ENCODE measurements at places on chromosomes 2 and 18.

- no peak for DNase-seq
Observed at GRCh38 chr2:240390091-240391073, 45.1 kb upstream of the GPC1 start.

- DNase-seq, result no peak
Observed at GRCh38 chr2:242013771-242014170, 144.2 kb downstream of the RTP5 start.

GRCh38 chr2:41400088-41400665, 647.6 kb upstream of the PKDCC start:
- no peak for DNase-seq

DNA sequence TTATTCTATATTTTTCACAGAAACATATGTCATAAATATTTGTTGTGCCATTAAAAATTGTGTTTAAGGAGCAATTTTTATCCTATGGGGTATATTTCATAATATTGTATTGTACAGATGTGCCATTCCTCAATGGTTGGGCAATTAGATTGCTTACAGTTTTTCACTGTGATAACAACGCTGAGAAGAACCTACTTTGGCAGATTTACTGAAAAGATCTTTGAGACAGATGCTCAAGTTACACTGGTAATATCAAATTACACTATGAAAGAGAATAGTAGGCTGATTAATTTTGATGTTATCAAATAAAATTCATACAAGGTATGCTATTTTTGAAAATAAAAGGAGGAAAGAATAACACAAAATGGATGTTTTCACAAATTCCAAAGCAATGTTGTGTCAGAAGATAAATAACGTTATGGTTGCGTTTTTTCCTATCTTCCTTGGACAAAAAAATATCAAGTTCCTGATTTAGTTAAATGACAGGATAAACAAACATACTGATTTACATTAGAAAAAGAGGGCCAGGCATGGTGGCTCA, 335.1 kb upstream of the ZNF521 start:
- DNase-seq, result no peak

GRCh38 chr2:197232010-197232409, 78.6 kb downstream of the ANKRD44 start:
- DNase-seq, result no peak

DNA sequence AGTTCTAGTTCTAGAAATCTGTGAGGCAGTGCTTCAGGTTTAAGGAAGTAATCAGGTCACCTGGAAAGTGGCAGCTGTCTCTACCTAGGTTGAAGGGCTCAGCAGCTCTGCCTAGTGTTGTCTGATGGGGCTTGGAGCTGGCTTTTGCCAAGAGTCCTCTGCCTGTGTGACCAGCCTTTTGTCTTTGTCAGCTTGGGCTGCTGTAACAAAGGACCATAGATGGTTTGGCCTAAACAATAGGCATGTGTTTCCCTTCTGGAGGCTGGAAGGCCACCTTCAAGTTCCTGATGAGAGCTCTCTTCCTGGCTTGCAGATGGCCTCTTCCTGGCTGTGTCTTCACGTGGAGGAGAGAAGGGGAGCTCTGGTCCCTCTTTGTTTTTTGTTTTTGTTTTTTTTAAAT, 13.3 kb downstream of the UBE2F start:
- no peak for DNase-seq

DNA sequence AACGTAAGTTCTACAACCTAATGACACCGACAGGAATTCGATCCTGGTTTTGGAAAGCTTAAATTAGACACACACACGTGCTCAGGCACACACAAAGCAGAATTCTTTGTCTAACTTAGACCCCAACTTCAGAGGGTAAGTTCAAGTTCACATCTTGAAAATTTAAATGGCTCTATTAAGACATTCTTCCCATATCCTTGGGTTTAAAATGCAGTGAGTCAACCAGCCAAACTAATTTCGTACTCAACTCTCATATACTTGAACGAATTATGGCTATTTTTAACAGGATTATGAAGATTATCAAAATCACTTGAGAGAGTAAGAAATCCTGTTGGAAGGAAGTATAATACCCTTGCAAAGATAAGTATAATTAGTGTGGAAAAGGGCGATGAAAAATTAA, 53.2 kb upstream of the ARL4C start:
- DNase-seq, result no peak

- DNase-seq, result no peak
Observed at GRCh38 chr18:22346401-22346952, 71.2 kb downstream of the CTAGE1 start.

GRCh38 chr2:50748671-50749070, 283.3 kb downstream of the NRXN1 start:
- no peak for DNase-seq

DNA sequence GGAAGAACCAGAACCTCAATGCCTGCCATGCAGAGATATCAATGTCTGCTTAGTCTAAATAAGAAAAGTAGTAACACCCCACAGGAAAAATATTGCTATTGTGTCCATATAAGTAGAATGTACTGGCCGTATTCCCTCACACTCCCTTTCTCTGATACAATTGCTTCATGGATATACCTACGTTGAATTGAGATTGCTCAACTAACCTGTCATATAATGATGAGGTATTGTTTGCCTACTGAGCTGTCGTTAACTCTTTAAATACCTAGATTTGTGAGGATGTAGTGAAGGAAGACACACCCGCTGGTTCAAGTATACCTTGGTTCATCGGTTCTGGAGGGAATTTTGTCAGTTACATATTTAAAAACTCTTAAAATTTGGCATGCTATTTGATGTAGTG, 480.7 kb upstream of the TCF4 start:
- no peak for DNase-seq

- DNase-seq, result no peak
Observed at GRCh38 chr18:52888014-52888413, 548.0 kb downstream of the DCC start.

- DNase-seq, result no peak
Observed at GRCh38 chr2:226934546-226935201, 98.8 kb downstream of the RHBDD1 start.

GRCh38 chr2:155442755-155443372, 744.4 kb downstream of the KCNJ3 start:
- DNase-seq, result no peak

DNA sequence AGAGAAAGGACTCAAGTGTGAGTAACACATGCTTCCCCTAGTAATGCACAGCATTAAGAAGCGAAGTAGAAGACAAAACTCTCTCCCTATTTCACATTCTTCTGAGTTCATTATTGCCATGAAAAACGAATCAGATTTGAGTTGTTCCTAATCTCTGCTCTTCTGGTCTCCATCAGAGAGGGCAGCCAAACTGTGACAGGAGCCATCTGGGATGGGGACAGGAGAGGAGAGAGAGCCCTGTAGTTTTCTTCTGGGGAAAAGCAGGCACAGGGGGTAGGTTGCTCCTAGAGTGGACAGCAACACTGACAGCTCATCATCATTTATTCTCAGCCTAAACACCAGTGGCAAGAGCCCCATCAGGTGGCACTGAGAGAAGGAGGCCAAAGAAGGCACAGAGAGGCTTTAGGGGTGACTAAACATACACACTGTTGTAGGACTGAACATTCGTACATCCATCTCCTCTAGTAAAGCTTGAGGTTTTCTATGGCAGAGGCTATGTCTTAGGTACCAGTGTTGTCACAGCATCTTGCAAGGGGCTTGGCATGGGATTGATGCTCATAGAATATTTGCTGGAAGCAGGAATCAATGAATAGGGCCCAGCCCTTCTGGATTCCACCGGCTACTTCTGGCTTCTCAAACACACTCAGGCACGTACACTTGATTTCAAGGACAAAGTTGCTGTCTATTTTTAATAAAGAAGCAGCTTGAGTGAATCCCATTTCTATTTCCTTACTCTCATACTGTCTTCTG, 33.1 kb downstream of the SLC8A1 start:
- DNase-seq, result no peak

DNA sequence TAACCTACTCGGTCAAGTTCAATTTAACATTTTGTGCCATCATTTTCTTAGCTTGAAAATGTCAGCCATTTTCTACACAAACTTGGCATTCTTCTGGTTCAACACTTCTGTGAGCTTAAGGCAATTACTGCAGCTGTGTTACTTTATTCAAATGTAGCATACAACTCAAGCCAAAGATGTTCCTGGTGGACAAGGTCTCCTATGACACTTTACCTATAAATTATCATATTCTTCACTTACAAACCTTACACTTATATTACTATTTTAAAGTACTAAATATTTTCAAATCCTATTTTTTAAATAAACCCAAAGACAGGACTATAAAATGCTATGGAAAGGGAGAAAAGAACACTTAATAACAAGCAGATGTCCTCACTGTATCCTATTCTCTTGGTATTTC, 1045.3 kb downstream of the TSN start:
- DNase-seq, result no peak

- DNase-seq, result no peak
Observed at GRCh38 chr2:193462411-193462810, 1267.7 kb upstream of the TMEFF2 start.

DNA sequence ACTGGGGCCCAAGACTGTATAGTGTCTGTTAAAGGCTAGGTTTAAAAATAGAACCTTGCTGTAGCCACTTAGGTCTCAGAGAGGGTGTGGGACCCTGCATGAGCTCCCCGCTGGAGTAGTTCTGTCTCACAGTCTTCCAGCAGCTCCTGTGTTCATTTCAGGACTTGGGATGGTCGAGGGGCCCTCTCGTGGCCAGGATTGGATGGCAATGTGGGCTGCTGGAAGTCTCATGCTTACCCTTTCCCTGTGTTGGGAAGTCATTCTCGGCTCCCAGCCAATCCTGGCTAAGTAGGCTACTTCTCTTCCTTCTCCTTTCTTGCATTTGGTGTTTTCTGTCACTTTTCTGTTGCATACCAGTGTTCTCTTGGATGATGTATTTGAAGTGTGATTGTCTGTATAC, 284.0 kb upstream of the GCFC2 start:
- no peak for DNase-seq

GRCh38 chr2:98541906-98542305, 66.4 kb downstream of the COA5 start:
- DNase-seq, result no peak

GRCh38 chr2:98356729-98357128, 10.5 kb downstream of the CNGA3 start:
- no peak for DNase-seq

- DNase-seq, result peak; percentile 87
Observed at GRCh38 chr2:60550178-60550983, 3.1 kb downstream of the BCL11A start.

DNA sequence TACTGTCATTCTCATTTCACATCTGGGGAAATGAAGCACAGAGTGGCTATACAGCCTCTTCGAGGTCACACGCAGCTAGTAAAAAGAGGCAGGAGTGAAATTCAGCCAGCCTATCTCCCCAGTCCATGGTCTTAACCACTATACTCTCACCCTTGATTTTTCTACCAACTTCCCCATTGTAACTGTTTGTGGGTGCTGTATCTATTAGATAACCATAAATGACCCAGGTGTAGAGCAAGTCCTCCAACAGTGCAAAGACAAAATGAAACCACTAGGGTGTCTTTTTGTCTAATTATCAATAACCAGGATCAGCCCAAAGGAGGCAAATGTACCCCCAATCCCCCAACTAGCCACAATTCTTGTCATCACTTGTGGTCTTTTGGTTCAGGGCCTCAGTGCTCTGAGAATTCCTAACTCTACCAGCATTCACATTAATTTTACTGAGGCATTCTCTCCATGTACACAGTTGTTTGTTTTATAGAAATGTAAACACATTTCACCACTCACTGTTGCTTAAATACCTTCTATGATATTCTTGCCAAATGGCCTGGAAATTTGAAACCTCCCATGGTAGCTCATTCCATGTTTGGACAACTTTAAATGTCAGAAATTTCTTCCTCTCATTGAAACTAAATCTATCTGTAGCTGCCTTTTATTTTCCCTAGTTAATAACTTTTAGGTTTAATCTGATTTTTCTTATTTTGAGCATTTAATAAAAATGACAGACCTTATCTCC, 58.7 kb downstream of the SLC40A1 start:
- DNase-seq, result no peak

GRCh38 chr2:206481056-206481455, 37.7 kb downstream of the ADAM23 start:
- DNase-seq, result no peak

- DNase-seq, result no peak
Observed at GRCh38 chr2:123500346-123500745, 524.7 kb upstream of the CNTNAP5 start.

GRCh38 chr18:57819671-57820460, 16.8 kb upstream of the ATP8B1 start:
- DNase-seq, result no peak

GRCh38 chr2:220162320-220162719, 534.9 kb downstream of the SLC4A3 start:
- DNase-seq, result no peak

DNA sequence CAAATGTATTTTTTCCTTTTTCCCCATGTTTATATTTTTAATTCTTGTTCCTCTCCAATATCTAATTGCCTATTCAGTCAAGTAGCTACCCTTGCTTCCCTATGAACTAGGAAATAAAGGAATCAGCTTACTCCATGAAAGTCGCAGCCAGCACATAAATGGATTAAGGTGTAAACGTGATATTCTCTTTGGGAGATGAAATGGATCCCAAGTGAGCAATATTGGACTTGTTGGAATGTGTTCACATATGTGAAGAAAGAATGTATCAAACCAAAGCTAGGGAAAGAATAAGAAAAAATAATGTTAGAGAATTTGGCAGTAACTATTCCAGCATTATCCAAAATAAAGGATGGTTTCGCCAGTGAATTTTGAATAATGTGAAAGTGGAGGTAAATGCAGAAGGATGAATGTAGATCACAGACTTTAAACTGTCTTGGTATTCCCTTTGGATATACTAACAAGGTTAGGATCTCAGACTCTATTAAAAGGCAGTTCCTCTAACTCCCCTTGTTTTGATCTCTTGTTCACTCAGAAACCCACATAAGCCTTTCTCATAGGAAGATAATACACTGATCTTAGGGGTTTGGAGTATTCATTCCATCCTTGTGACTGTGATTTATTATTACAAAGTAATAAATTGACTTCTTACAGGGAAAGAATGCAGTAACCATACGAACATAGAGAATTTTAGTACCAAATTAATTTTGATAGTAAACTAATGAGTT, 208.1 kb downstream of the BABAM2 start:
- DNase-seq, result no peak

GRCh38 chr18:79944746-79945117, 6.7 kb downstream of the SLC66A2 start:
- DNase-seq, result no peak

GRCh38 chr18:79708412-79708811, 28.8 kb downstream of the CTDP1 start:
- DNase-seq, result no peak

GRCh38 chr2:55595536-55595935, 21.9 kb downstream of the PPP4R3B start:
- no peak for DNase-seq

DNA sequence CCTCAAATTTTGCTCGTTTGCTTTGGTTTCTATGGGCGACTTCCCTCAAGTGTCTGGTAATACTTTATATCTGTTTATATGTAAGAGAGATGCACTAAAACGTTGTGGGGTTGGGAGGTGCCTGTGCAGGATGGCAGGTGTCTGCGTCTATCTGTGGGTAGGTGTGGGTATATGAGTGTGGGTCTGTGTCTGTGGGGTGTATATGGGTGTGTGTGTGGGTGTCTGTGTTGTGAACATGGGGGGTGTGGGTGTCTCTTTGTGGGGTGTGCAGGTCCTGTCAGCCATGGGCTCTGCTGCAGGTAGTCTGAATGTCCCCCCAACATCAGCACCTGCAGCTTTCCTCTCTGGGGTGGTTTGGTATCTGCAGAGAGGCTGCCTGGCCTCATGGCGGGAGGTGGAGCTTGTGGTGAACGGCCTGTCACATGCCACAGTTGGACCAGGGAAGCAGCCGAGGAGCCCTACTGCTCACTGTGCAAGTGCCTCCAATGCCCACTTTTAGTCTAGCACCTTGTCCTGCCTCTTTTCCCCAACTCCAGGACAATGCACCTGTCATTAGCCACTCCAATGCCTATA, 90.3 kb downstream of the LPIN1 start:
- DNase-seq, result no peak

- no peak for DNase-seq
Observed at GRCh38 chr2:9811679-9812511, 31.4 kb upstream of the TAF1B start.
